ENCODE measurements at places on chromosomes 5 and 9. TPM values are rescaled to one million over a fixed set of nuclear protein-coding genes. Genes with fewer than 3 reads are reported as not detected.

BHMT2 gene
- not detected for polyA plus RNA-seq

PRRX2 gene
- not detected for polyA plus RNA-seq

SPINK1 gene
- polyA plus RNA-seq, result not detected

GRCh38 chr5:166342402-166342801, 1949.0 kb upstream of the WWC1 start:
- no peaks in the 10 kb centered on the region for H3K36me3 ChIP-seq
- no peak overlapping the region for H3K4me3 ChIP-seq
- no peak overlapping the region for H3K27ac ChIP-seq
- no peak for DNase-seq

GRCh38 chr5:158995694-158996173, 104.0 kb downstream of the EBF1 start:
- H3K36me3 ChIP-seq, result no peaks in the 10 kb centered on the region
- no peaks in the 10 kb centered on the region for H3K4me1 ChIP-seq
- H3K27me3 ChIP-seq, result no peaks in the 10 kb centered on the region
- no peak overlapping the region for H3K4me3 ChIP-seq

GRCh38 chr5:154862766-154863165, 4.3 kb downstream of the CNOT8 start:
- no peak for DNase-seq
- H3K36me3 ChIP-seq, result peaks cover 43% of the 10 kb centered on the region
- peaks cover 45% of the 10 kb centered on the region for H3K4me1 ChIP-seq
- H3K27me3 ChIP-seq, result no peaks in the 10 kb centered on the region
- H3K4me3 ChIP-seq, result peak overlapping the region; percentile 37
- H3K27ac ChIP-seq, result no peak overlapping the region

GRCh38 chr5:139852696-139853095, 57.1 kb downstream of the PSD2 start:
- no peak overlapping the region for H3K27ac ChIP-seq
- DNase-seq, result no peak
- peaks cover 2% of the 10 kb centered on the region for H3K4me1 ChIP-seq
- no peaks in the 10 kb centered on the region for H3K36me3 ChIP-seq
- H3K27me3 ChIP-seq, result peaks cover 6% of the 10 kb centered on the region

DNA sequence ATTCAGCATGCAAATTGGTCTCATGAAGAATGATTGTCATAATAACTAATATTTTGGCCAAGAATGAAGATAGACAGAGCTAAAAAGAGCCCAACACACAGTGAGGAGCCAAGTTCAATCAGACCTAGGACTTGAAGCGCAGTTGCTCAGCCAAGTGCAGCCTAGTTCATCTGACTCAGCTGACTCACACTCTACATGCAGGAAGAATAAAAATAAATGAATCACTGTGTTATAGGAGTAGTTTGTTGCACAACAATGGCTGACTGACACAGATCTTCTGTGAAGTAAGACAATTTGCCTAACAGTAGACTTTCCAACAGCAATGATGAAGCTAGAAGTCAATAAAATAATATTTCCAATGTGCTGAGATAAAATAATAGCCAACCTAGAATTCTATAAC, 261.5 kb downstream of the CEMIP2 start:
- no peak overlapping the region for H3K4me3 ChIP-seq
- H3K27me3 ChIP-seq, result no peaks in the 10 kb centered on the region
- no peaks in the 10 kb centered on the region for H3K36me3 ChIP-seq
- DNase-seq, result no peak
- no peak overlapping the region for H3K27ac ChIP-seq
